ENCODE measurements at places on chromosomes 1 and 21. TPM values are rescaled to one million over a fixed set of nuclear protein-coding genes. Genes with fewer than 3 reads are reported as not detected.

C2CD2 gene
- 30.9 TPM for total RNA-seq

OR2L3 gene
- total RNA-seq: 0.92 TPM

CAPN8 gene
- total RNA-seq: not detected

SPRR5 gene
- not detected for total RNA-seq

KLHDC9 gene
- 15.5 TPM for total RNA-seq

FAM229A gene
- 2.3 TPM for total RNA-seq

DR1 gene
- 34.4 TPM for total RNA-seq

FAM151A gene
- total RNA-seq: not detected

OR6K3 gene
- total RNA-seq: not detected

PGLYRP4 gene
- total RNA-seq: not detected

PRR9 gene
- not detected for total RNA-seq

FCRL1 gene
- 0.23 TPM for total RNA-seq

LCE3D gene
- not detected for total RNA-seq

GBP7 gene
- not detected for total RNA-seq

HECTD3 gene
- total RNA-seq: 13.1 TPM

C8A gene
- not detected for total RNA-seq

LDLRAD1 gene
- total RNA-seq: not detected

MROH7 gene
- total RNA-seq: 2.5 TPM

RSPH1 gene
- total RNA-seq: 9.9 TPM

ZNF683 gene
- not detected for total RNA-seq

KCNJ9 gene
- 18.5 TPM for total RNA-seq

RGS1 gene
- total RNA-seq: 26.1 TPM

TSPEAR gene
- total RNA-seq: 0.23 TPM

CDK11B gene
- 10.8 TPM for total RNA-seq

NBPF20 gene
- total RNA-seq: 9.2 TPM

ANKRD35 gene
- 1.6 TPM for total RNA-seq

ARHGAP30 gene
- 1.6 TPM for total RNA-seq

PLA2G2C gene
- not detected for total RNA-seq

HDGF gene
- total RNA-seq: 62.7 TPM
